ENCODE measurements at places on chromosomes 16 and 17.

DNA sequence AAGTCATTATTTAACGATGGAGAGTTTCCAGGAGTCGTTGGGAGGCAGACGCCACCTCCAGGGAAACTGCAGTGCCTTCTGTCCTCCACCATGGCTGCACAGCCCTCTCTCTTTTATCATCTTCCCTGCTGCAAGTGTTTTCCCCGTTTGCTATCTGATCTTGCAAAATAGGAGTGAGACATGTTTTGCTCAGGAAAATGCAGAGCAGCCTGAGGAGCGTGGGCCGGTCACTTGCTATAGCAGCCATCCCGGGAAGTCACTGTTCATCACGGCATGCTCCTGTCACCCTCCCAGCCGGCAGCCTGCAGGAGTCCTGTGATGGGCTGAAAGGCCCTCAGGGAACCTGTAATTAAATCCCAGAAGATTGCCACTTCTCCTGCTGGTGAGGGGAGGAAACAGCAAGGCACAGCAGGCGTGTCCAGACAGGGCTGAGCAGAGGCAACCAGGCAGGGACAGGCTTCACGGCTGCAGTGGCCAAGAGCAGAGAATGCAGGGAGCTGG is 143.1 kb downstream of the GSG1L start:
- DNase-seq = no peak

DNA sequence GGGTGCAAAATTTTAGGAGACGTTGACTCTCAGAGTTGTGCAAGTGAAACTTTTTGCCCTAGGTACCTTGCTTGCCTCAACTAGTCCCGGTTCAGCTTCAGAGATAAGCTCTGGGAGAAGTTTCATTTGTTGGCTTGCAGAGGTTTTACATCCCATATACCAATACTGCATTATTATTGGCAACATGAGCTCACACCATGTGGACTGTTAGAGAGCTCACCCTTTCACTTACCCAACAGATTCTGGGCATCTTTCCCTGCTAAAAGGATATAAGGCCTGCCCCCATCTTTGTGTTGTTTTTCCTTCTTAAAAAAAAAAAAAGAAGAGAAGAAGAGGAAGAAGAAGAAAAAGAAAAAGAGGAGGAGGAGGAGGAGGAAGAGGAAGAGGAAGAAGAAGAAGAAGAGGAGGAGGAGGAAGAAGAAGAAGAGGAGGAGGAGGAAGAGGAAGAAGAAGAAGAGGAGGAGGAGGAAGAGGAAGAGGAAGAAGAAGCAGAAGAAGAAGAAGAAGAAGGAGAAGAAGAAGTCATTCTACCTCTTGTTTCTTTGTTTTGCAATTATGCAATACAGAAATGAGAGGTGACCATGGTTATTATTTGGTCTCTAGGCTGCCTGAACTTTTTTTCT is 292.6 kb upstream of the IRX3 start:
- no peak for DNase-seq

DNA sequence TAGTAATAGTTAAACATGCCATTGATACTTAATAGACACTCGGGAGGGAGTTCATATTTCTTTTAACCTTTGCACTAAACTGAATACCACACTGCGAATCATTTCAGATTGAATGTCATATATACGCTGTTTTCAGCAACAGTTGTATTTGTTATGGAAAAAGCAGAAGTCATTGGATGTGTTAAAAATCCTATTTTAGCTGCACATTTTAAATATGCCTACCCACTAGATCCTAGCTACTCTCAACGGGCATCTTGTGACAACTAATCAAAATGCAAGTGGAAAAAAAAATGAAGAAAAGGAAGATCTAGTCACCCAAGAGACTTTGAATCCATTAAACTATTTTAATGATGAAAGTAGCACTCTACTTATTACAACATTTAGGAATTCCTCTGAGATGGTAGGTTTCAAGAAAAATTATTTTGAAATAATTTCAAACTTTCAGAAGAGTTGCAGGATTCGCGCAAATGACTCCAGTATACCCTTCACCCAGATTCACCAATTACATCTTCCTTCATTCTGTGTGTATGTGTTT is 51.4 kb upstream of the MNT start:
- DNase-seq = no peak

DNA sequence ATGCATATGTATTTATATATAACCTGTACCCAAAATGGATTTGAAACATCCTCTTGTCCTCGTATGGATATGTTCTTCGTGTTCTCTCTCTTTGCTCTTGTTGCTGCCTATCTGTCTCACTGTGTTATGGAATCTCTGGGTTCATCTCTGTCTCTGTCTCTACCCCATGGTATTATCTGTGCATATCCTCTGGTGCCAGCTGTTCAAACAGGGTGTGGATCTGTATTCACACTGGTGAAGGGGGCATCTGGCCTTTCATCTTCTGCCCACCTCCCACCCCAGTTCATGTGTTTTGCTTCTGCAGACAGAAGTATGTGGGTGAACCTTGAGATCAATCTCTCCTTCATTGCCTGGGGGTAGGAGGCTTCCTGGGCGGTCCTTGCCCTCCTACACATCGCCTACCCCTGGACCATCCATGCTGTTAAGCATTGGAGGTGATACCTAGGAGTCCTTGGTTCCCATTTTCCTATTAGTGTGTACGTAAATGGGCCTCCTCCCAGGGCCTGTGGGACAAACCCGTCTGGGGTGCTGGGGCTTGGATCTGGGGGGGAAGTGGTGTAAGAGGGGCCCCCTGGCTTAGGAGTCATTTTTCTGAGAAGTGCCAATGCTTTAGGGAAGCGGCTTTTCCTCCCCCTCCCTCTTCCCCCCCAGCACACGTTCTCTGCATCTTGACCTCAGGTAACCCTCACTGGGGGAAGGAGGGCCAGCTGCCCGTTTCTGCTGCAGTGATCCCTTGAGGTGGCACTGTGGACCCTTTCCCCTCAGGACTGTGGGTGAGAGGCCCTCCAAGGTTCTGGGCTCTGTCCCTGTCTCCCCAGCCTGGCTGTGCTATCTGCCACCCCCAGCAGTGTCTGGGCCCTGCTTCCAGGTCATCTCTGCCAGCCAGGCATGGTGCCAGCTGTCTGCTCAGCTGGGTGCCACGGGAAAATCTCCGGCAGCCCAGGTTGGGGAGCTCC is 21.1 kb downstream of the RARA start:
- DNase-seq = no peak

DNA sequence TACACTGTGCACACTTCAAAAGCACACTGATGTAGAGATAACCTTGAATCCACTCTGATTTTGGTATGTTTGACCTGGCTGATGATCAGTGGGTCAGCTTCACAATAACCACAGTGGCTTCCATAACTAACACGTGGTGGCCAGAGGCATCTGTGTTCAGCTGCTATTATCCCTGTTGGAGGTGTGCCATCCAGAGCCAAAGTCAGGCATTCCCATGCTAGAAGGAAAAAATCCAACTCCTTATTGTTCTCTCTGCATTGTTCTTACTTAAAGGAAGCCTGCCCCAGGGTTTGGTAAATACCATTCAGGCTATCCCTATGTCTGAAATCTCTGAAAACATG is 127.3 kb upstream of the MON1B start:
- DNase-seq = no peak

- DNase-seq = no peak
Measured at GRCh38 chr17:45841186-45841585, 3.5 kb upstream of the SPPL2C start.

Measured in stimulated activated CD4-positive, alpha-beta T cell treated with anti-CD3 and anti-CD28 coated beads, Interleukin-4, amount 100 ng/mL, for 24 hours (primary cell).